Inflammatory macrophage treated with lipopolysaccharide for 1 hour (primary cell): ENCODE measurements at places on chromosomes 2 and 18.

DNA sequence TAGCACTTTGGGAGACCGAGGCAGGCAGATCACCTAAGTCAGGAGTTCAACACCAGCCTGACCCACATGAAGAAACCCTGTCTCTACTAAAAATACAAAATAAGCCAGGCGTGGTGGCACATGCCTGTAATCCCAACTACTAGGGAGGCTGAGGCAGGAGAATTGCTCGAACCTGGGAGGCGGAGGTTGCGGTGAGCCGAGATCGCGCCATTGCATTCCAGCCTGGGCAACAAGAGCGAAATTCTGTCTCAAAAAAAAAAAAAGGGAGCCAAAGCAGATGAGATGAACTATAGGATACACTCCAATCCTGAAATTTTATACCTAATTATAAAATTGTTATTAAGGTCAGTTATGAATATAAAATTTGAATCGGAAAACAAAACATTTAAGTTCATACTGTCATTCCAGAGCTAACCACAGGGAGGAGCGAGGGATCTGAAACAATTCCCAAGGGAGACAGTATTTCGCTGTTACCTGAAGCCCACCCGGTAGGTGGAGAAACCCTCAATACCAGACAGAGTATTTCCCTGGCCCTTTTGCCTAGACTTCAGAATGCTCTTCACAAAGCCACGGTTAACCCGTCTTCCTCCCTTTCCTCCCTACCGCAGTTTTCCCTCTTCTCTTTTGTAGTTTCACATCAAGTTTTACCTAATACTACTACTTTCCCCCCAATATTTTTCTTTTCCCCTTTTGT, 1.4 kb downstream of the PPM1G start:
- DNase-seq = peak; percentile 31

- no peak for DNase-seq
These were observed 30.6 kb downstream of the HS1BP3 start for GRCh38 chr2:20620271-20620681.

- DNase-seq = no peak
These were observed 90.1 kb upstream of the CAVIN2 start for GRCh38 chr2:191936882-191937405.

DNA sequence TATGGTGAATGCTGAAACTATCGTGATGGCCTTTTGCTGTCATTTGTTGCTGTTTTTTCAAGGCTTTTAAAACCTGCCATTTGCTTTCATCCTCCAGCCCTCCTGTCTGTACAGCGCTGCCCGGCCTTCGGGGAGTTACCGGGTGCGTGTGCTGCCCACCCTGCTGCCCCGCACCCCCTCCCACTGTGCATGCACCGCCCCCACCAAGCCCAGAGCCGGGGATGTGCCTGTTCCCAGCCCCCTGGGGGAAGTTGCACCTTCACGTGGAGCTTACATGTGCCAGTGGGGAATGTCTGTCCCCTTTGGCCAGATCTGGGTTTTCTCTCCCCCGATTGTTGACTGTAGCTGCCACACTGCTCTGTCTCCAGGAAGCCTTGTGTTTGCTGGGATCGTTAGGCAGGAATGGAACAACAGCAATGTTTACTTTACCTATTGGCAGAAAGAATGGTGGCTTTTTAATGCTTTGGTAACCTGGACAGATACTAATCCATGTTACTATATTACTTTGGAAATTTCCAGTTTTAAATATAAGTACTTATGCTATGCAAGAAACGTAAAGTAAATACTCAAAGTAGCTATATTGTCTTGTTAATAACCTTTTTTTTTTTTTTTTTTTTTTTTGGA, 64.8 kb upstream of the RBM44 start:
- no peak for DNase-seq
